ENCODE measurements at places on chromosomes 7 and 10. TPM values are rescaled to one million over a fixed set of nuclear protein-coding genes. Genes with fewer than 3 reads are reported as not detected.

DNA sequence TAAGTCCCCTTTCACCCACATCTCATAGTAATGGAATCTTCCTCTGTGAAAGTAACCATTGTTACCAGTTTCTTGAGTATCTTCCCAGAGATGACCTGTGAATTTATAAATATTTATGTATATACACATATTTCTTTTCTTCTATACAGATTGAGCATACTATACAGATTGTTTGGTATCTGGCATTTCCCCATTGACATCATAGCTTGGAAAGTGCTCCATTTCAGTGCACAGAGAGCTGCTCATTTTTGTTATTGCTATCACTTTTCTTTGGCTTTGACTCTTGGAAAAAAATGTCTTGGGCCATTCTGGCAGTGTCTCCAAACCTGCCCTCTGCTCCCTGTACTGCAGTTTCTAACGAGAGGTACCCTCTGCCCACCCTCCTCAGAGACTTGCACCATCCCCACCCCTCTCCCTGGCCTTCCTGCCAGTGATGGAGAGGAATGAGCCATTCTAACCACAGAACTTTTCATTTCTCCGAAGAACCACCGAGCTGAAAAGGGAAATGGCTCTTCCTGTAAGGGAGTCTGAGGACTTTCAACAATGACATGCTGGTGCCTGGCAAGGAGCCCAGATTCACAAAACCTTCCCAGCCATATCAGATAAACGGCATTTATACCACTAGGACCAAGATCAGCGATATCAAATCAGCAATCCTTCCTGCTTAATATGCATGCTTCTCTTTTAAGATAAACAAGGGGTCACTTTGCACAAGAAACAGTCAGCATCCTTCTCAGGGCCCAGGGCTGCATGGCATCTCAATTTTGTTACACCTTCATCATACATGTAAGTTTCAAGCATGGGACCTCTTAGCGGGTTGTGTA is 19.7 kb upstream of the CCSER2 start:
- no peak overlapping the region for H3K4me3 ChIP-seq
- DNase-seq, result peak; percentile 26
- H3K27me3 ChIP-seq, result no peaks in the 10 kb centered on the region
- no peaks in the 10 kb centered on the region for H3K36me3 ChIP-seq

GRCh38 chr10:59243611-59244195 is 67.3 kb downstream of the PHYHIPL start:
- H3K27ac ChIP-seq, result no peak overlapping the region
- no peak for DNase-seq
- H3K4me3 ChIP-seq, result no peak overlapping the region
- no peaks in the 10 kb centered on the region for H3K27me3 ChIP-seq

GRCh38 chr7:69177461-69177861 is 420.8 kb upstream of the AUTS2 start:
- no peak for DNase-seq
- H3K36me3 ChIP-seq, result no peaks in the 10 kb centered on the region
- no peak overlapping the region for H3K27ac ChIP-seq
- H3K4me3 ChIP-seq, result no peak overlapping the region
- H3K4me1 ChIP-seq, result no peaks in the 10 kb centered on the region

GRCh38 chr10:7302392-7302906 is 108.4 kb downstream of the SFMBT2 start:
- no peak overlapping the region for H3K4me3 ChIP-seq
- no peaks in the 10 kb centered on the region for H3K27me3 ChIP-seq
- no peak overlapping the region for H3K27ac ChIP-seq
- H3K4me1 ChIP-seq, result peaks cover 11% of the 10 kb centered on the region

DNA sequence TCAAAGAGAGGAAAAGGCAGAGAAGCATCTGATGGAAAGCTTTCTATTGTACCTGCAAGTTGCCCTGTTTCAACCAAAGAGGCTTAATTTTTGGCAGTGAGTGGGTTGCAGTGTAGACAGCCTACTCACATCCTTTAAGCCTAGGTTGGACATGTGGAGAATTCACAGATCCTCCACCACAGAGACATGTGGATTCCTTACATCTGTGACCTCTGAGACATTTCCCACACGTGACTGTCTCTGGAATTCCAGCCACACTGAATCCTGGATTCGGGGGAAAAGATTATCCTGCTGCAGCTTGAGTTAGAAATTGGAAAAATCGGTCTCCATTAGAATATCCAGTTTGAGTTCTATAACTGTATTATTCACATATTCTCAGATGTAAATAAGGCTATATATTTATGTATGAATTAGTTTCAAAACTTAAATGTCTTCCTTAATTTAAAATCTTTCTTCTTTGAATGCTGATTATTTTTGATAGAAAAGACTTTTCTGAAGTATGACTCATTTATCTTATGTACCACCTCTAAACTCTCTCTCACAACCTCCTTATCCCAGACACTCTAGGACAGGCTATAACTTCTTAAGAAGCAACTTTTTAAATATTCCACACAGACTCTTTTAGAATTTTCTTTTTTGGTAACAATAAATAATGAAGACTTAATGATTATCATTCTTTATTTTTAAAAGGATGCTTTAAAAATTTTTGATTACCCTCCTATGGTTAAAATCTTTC is 123.3 kb downstream of the TWIST1 start:
- H3K27me3 ChIP-seq, result no peaks in the 10 kb centered on the region
- H3K4me3 ChIP-seq, result no peak overlapping the region
- DNase-seq, result no peak

- DNase-seq, result no peak
- no peaks in the 10 kb centered on the region for H3K4me1 ChIP-seq
- H3K4me3 ChIP-seq, result no peak overlapping the region
- H3K27me3 ChIP-seq, result no peaks in the 10 kb centered on the region
- no peaks in the 10 kb centered on the region for H3K36me3 ChIP-seq
These were observed 34.8 kb upstream of the CHST15 start for GRCh38 chr10:124127965-124128810.

- H3K4me1 ChIP-seq, result no peaks in the 10 kb centered on the region
- no peaks in the 10 kb centered on the region for H3K27me3 ChIP-seq
- no peak overlapping the region for H3K4me3 ChIP-seq
- DNase-seq, result no peak
These were observed 72.5 kb downstream of the MALSU1 start for GRCh38 chr7:23371654-23372053.

DNA sequence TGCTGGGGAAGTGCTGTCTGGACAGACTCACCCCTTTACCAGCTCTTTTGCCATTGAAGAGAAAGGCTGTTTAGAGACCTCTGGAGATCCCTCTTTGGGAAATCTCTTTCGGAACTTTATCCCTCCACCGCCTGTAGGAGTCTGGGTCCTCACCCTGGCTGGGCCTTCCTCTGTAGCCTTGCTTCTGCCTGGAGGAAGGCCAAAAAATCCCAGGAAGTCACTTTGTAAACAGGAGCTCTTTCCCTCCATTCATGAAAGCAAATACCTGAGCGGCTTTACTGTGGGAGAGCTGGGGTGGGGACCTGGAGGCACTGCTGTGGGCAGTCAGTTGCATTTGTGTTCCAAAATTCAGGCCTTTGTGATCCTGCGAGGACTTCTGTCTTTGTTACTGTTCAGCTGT is 126.2 kb downstream of the KLF6 start:
- no peaks in the 10 kb centered on the region for H3K4me1 ChIP-seq

DNA sequence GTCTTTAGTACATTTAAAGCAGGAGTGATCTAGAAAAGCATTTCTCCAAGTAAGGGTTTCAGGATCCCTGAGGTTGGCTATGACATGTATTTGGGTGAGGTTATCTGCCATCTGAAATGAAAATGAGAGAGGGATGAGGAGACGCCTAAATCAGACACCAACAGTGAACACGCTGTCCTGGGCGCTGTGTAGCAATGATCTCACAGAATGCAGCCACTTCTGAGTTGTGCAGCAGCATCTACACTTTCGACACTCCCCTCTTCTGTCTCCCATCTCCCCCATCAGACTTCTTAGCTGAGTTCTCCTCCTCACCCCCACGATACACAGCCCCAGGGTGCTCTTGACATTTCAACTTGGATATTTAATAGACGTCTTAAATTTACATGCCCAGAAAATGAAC is 95.4 kb downstream of the SVIL start:
- no peaks in the 10 kb centered on the region for H3K27me3 ChIP-seq
- peaks cover 21% of the 10 kb centered on the region for H3K4me1 ChIP-seq
- no peak overlapping the region for H3K4me3 ChIP-seq
- no peak overlapping the region for H3K27ac ChIP-seq
- no peaks in the 10 kb centered on the region for H3K36me3 ChIP-seq

DNA sequence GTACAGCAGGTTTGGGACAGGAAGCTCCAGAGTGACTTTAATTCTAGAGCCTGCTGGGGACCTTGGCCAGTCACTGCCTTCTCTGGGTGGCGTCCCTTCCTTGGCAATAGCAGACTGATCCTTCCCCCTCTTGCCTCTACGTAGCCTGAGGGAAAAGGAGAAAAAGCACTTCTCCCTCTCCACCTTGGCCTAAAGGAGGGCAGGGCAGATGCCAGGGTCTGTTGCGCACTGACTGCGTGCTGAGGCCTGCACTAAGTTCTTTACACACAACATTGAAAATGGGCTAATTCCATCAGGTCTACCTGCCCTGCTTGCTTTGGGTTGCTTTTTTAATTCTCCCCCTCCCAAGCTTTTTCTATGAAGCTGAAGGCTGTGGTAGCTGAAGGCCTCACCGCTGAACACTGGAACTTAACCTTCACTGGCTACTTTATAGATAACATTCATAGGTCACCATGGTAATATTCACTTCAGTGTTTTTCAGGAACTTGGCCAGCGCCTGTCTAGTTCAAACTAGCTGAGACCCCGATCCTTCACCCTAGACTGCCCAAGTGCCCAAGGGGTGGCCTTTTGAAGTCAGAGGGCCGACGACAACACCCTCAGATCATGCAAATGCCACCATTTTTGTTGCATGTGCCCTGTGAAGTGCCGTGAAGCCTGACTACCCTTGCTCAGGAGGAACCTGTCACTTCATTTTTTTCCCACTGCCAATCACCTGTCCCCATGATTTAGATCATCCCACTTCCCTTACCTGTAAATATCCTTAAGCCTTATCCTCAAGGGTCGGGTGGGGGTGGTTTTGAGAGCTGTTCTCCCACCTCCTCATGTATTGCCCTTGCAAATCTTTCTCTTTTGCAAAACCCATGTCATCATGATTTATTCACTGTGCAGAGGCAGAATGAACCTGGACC is 28.7 kb downstream of the PRF1 start:
- peaks cover 15% of the 10 kb centered on the region for H3K4me1 ChIP-seq
- no peaks in the 10 kb centered on the region for H3K36me3 ChIP-seq
- H3K4me3 ChIP-seq, result no peak overlapping the region
- no peaks in the 10 kb centered on the region for H3K27me3 ChIP-seq
- DNase-seq, result no peak
- no peak overlapping the region for H3K27ac ChIP-seq

Gene TRIM50
- 1.5 TPM for total RNA-seq

Gene NPFFR1
- not detected for total RNA-seq

Gene ACBD5
- total RNA-seq, result 42.7 TPM

Gene NEUROD6
- not detected for total RNA-seq

Gene BPGM
- 11.9 TPM for total RNA-seq

Gene GNGT1
- total RNA-seq, result not detected

Measured in thyroid gland (tissue), 4 donors.